ENCODE measurements at places on chromosomes 16 and 17. TPM values are rescaled to one million over a fixed set of nuclear protein-coding genes. Genes with fewer than 3 reads are reported as not detected.

DNA sequence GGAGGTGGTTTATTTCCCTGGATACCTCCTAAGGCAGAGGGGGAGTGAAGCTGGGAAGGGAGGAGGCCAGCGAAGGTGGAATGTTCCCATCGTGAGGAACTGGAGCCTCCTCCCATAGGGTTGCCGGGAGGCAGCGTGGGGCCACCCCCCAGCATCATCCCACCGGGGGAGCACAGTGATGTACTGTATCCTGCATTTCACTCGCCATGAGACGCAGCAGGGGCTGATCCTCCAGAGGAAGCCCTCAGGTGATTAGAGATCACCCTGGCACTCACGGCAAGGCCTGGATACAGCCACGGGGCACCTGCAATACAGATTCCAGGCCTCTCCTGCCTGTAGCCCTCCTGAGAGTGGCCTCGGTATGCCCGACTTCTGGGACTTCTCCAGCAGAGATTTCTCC is 25.5 kb upstream of the BEAN1 start:
- H3K27me3 ChIP-seq: peaks cover 3% of the 10 kb centered on the region
- no peaks in the 10 kb centered on the region for H3K36me3 ChIP-seq
- DNase-seq: no peak
- no peak overlapping the region for H3K27ac ChIP-seq
- H3K4me1 ChIP-seq: peaks cover 10% of the 10 kb centered on the region

DNA sequence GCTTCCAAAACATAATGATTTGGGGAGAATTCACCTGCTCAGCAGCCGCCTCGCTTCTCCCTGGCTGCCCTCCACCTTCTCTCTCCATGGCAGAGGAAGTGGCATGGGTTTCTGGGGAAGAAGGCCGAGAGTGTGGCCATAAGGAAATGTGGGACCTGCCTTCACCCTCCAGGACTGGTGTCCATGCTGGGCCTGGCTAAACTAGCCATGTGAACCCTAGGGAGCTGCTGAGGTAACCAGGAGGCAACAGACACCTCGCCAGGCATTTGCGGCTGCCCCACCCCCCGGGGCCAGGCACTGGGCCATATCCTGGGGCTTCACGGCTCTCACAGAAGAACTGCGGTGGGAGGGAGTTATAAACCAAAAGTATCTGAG is 9.9 kb upstream of the CMTM4 start:
- no peak overlapping the region for H3K4me3 ChIP-seq
- H3K27ac ChIP-seq: no peak overlapping the region
- DNase-seq: no peak

GRCh38 chr17:78986048-78986648 is 6.4 kb upstream of the LGALS3BP start:
- peaks cover 14% of the 10 kb centered on the region for H3K4me1 ChIP-seq
- no peak overlapping the region for H3K4me3 ChIP-seq
- H3K27me3 ChIP-seq: peaks cover 8% of the 10 kb centered on the region
- H3K36me3 ChIP-seq: peaks cover 2% of the 10 kb centered on the region
- no peak for DNase-seq
- peak overlapping the region; percentile 5 for H3K27ac ChIP-seq

- no peaks in the 10 kb centered on the region for H3K27me3 ChIP-seq
- H3K4me1 ChIP-seq: peaks cover 15% of the 10 kb centered on the region
- no peak overlapping the region for H3K4me3 ChIP-seq
- H3K27ac ChIP-seq: peak overlapping the region; percentile 58
- DNase-seq: no peak
These were observed 140.4 kb downstream of the RGS9 start for GRCh38 chr17:65277576-65277975.

DNA sequence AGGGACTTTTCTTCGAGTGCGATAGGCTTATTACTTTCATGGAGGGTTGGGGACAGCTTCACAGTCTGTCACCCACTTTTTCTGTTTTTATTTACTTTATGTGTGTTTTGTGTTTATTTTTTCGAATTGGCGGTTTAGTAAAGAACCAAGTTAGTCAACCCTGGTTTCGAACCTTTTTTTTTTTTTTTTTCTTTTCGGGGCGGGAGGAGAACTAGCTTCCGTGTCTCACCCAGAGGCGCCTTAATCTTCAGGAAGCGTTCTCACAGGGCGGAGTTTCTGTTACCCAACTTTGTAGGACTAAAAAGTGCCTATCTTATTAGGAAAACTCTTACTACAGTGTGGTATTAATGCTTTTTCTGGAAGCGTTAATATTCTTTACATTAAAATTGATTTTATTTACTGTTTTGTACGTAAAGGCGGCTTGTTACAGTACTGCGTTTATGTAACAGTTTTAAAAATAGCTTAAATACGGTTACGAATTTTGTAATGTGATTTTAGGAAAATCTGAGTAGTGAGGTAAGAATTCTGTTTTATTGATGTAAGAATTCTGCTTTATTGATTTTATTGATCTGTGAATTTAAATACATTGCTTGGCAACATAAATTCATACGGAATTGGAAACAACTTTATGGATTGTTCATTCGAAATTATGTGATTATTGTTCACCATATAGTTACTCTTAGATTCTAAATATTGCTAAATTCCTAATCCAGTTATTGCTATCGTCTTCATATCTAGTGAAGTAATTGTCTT is 885 bp downstream of the ZNF207 start:
- DNase-seq: no peak
- peak overlapping the region; percentile 97 for H3K4me3 ChIP-seq
- peaks cover 41% of the 10 kb centered on the region for H3K4me1 ChIP-seq
- peaks cover 11% of the 10 kb centered on the region for H3K36me3 ChIP-seq
- H3K27ac ChIP-seq: peak overlapping the region; percentile 99

The OR1A1 gene
- not detected for total RNA-seq

The TMED6 gene
- 0.56 TPM for total RNA-seq

The COQ7 gene
- total RNA-seq: 25.6 TPM

The C1QTNF8 gene
- total RNA-seq: 0.30 TPM
